Naive B cell (primary cell): ENCODE measurements at places on chromosomes 2 and 18.

GRCh38 chr2:727071-727470 lies 49.9 kb upstream of the TMEM18 start:
- DNase-seq = no peak

- DNase-seq = no peak
Observed at GRCh38 chr18:79528316-79528695, 132.6 kb downstream of the NFATC1 start.

DNA sequence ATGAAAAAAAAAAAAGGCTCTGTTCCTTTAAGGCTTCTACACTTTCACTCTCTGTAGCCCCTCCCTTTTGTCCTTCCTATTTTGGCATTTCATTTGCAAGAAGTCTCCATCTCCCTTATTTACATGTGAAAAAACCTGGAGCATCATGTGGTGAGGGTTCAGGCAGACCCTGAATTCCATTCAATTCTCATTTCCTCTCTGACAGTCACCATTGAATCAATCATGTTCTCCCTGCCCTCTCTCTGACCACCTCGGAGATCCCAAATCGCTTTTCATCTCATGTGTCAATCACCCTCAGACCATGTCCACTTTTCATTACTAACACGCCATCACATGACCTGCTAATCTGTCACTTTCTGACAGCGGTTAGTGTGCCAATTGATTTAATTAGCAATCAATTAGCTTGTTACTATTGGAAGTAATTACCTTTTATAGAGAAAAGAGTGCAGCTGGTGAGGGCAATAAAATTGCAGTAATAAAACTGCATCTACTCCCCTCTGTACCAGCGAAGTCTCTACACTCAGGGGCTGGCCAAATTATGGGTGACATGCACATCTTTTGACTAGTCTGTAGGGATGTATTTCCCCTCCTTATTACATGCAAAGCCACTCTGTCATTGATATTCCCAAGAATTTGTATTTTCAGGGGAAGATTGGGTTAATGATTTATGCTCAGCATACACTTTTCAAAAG lies 317.4 kb downstream of the EN1 start:
- DNase-seq = no peak

- DNase-seq = peak; percentile 54
Observed at GRCh38 chr2:27889774-27890145, 427 bp downstream of the RBKS start.

DNA sequence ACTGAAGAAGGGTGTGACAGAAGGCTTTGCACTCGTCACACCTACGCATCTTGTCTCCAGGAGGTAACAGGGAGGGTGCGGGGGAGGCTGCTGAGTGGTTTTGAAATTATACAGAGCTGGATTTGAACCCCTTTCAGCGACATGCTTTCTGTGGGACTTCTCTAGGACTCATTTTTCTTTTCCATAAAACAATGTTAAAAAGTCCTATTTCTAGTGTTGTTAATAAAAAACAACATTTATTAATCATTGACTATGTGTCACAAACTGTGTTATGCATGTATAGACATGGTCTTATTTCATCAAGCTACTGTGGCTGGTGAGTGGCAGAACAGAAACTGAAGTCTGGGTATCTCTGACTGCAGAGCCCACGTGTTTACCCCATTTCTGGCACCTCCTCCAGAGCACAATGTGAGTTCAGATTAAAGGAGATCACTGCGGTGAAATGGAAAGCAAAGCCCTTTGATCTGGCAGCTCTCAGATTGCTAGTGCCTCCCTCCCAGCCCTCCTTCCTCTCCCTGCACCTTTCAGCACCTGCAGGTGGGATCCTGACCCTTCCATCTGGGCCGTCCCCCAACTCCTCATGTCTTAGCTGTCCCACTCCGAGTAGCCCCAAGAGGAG lies 315.5 kb upstream of the MYT1L start:
- DNase-seq = no peak

- DNase-seq = no peak
Observed at GRCh38 chr2:75180476-75180875, 18.8 kb downstream of the TACR1 start.

- no peak for DNase-seq
Observed at GRCh38 chr18:4224031-4224704, 230.9 kb downstream of the DLGAP1 start.

DNA sequence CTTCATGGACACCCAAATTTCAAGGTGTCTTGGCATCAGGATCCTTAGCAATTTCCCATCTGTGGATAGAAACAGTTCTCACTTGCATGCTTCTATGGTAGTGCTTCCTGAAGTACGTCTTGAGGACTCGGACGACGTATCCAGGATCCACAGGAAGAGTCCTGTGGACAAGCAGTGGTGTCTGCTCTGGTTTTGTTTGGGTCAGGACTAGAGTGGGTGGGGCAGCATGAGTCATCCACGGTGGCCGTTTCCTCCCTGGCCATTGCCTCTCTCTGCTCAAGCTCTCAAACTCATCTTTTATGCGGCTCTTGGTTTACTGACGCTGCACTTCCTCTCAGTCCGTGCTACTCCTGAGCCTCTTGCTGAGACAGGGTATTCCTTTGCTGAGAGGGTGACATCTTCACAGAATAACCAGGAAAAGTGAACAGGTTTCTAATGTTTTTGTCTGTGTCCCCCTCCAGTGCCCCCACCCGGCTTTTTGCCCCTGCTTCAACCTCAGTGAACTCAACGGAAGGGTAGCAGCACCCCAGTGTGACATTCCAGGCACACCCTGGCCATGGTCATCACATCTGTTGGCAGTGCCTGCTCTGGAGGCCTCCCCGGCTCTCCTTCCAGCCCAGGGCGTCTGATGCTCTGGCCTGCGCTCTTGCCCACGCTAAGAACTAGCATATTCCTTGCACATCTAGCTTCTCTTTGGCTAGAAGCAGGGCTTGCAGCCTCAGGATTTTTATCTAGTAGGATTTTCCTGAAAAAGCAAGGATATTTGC lies 62.2 kb downstream of the ARMC9 start:
- no peak for DNase-seq

GRCh38 chr2:12456293-12457106 lies 260.2 kb upstream of the TRIB2 start:
- DNase-seq = peak; percentile 28

- no peak for DNase-seq
Observed at GRCh38 chr2:40428439-40428838, 23.5 kb downstream of the SLC8A1 start.

DNA sequence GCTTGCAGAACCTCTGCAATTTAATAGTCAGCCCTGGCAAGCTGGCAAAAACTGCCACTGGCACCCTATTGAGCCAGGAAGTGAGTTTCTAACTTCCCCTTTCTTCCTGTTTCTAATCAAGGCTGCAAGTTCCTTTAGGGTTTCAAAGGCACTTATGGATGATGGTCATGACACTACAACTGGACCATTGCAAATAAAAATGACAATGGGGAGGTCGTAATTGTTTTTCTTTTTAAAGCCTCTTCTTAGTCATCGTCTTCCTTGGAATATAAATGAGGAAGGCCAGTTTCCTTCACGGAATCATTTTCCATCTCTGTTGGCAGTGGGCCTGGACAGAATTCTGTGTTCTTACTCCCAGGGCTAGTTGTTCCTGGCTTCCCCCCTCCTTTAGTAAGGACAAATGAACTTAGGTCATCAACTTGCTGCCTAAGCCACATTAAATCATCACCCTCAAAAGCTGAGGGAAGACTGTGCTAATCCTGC lies 35.8 kb downstream of the SH3RF3 start:
- DNase-seq = peak; percentile 7

GRCh38 chr18:65822826-65823225 lies 72.0 kb downstream of the CDH7 start:
- no peak for DNase-seq

DNA sequence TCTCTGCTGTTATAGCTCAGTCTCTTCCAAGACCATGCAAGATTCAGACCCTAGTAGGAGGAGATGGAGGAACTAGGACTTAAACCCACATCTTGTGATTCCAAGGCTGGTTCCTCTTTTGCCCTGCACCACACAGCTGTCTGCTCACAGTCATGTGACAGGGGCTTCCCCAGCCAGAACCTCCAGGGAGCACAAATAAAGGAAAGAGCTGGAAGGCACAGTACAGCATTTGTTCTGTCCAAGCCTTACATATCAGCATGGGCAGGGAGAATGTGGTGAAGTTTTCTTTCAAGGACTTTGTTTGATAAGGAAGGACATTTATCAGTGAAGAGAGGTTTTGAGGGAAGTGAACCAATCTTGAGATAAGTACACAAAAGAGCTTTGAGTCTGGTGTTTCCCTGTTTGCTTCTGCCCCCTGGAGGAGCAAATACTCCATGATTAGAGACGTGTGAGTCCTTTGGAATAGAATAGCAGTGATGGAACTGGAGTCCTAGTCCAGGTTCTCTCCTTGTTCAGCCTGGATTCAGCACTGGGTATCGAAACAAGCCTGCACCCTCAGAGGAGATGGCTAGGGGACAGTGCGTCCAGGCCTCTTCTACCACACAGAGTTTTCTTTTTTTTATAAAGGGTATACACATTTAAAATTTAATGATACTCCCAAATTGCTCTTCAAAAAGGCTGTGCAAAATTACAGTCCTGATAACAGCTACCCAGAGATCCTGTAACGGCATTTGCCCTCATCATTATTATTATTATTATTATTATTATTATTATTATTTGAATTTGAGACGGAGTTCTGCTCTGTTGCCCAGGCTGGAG lies 24.6 kb upstream of the CASP10 start:
- peak; percentile 89 for DNase-seq

- no peak for DNase-seq
Observed at GRCh38 chr18:79600141-79600540, 79.5 kb upstream of the CTDP1 start.

- no peak for DNase-seq
Observed at GRCh38 chr18:12928206-12928605, 19.6 kb upstream of the SEH1L start.
